ENCODE measurements at places on chromosomes 12 and 14.

DNA sequence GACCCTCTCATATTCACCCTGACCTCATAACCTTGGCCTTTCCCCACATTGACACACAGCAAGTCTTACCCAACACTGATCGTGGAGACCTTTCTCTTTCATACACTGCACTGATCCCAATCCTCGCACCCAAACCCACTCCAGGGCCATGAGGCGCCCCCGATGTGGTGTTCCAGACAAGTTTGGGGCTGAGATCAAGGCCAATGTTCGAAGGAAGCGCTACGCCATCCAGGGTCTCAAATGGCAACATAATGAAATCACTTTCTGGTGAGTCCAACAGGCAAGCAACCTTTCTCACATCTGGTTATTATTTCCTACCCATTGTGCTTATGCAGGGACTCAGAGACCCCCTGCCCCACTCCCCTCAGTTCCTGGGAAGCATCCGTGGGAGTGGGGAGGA lies 5.4 kb downstream of the MMP14 start:
- no peak for DNase-seq

DNA sequence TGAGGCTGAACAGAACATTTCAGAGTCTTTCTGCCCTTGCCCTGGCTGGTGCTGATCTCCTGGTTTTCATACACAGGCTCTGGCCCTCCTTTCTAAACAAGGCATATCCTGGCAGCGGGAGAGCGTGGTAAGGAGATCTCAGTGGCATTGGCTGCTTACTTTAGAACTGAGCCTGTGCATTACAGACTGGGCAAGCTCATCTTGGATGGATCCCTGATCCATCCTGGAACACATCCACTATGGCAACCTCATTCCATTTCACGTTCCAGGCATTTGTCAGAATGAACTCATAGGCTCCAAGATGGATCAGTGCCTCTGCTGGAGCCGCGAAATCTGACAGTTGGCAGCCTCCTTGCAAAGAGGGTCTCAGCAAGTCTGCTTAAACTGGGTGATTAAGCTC lies 224.5 kb upstream of the PELI2 start:
- DNase-seq = no peak

GRCh38 chr12:76489737-76490136 lies 69.8 kb downstream of the OSBPL8 start:
- DNase-seq = peak; percentile 23

- DNase-seq = no peak
These were observed 11.1 kb upstream of the RERGL start for GRCh38 chr12:18101043-18101442.

GRCh38 chr14:32039401-32040030 lies 37.6 kb upstream of the ARHGAP5 start:
- DNase-seq = no peak

GRCh38 chr14:50040401-50040775 lies 76.0 kb downstream of the VCPKMT start:
- DNase-seq = peak; percentile 79

DNA sequence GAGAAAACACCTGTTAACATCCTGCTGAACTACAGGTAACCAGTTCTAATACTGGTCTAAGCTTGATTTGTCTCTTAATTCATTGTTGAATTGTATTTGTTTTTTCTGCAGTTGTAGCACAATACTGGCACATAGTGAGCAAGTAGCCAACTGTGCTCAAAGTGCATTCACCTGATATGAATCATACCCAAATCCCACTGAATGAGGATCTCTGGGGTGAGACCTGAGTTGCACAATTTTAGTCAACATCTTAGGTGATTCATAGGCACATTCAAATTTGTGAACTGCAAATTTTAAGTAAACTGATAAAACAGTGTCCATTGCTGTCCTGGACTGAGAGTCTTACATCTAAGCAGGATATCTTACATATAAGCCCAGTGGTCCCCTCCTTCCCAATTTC lies 12.8 kb downstream of the KCNC2 start:
- no peak for DNase-seq

DNA sequence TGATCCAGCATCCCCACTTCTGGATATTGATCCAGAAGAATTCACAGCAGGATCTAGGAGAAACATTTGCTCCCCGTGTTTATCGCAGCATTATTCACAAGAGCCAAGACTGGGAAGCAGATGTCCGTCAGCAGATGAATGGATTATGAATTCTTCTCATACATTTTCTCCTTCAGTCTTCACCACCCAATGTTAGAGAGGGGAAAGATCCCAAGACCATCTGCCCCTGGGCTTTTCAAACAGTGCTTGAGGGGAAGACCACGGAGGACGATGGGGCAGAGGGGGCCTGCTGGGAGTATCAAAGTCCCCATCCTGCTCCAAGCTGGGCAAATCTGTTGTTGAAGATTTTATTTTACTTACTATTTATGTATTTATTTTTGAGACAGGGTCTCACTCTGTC lies 41.1 kb downstream of the SERPINA3 start:
- DNase-seq = no peak

DNA sequence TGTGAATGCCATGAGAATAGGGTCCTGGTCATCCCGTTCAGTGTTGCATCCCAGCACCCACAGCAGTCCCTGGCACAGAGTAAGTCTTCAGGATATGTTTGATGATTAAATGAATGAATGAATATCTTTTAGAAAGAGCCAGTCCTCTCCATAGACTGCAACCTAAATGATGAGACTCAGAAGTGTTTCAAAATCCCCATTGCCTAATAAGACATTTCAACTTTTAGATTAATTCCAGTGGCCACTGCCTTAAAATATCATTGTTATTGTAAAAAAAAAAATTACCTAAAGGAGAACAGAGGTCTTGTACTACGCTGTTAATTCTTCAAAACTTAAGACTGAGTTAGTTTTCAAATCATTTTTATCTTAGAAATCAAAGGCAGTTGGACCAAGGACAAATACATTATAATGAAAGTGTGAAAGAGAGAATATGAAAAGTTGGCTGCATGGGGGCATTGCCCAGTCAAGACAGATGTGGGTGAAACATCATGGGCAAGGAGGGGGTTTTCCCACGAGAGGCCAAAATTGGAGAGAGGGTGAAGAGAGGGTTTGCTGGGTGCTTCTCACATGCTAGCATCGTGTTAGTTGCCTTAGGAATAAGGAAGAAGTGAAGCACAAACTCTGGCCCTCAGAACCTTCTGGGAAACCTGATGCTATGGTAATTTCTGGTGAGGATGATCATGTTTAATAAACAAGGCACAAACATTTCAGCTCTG lies 26.3 kb upstream of the CPM start:
- DNase-seq = no peak

DNA sequence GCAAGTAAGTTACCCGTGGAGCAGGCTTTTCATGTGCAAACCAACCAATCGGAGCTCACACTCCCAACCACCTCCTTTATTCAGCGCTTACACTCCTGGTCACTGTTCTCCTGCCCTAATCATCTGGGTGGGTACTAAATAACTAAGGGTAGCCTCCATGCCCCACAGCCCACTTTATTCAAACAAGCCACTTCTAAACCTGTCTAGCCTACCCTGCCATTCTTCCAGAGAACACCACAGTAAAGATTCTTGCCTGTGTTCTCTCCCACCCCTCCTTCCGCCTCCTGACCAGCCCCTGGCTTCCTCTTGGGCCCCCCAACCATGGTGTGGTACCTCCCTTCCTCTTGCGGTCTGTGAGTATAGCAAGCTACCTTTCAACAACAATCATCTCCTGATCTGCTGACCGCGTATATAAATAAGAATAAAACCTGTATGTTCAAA lies 581.9 kb downstream of the VRK1 start:
- no peak for DNase-seq

- DNase-seq = no peak
These were observed 29.9 kb upstream of the LRTM2 start for GRCh38 chr12:1790444-1790843.

- no peak for DNase-seq
These were observed 62.4 kb upstream of the ACSS3 start for GRCh38 chr12:81015510-81015909.

DNA sequence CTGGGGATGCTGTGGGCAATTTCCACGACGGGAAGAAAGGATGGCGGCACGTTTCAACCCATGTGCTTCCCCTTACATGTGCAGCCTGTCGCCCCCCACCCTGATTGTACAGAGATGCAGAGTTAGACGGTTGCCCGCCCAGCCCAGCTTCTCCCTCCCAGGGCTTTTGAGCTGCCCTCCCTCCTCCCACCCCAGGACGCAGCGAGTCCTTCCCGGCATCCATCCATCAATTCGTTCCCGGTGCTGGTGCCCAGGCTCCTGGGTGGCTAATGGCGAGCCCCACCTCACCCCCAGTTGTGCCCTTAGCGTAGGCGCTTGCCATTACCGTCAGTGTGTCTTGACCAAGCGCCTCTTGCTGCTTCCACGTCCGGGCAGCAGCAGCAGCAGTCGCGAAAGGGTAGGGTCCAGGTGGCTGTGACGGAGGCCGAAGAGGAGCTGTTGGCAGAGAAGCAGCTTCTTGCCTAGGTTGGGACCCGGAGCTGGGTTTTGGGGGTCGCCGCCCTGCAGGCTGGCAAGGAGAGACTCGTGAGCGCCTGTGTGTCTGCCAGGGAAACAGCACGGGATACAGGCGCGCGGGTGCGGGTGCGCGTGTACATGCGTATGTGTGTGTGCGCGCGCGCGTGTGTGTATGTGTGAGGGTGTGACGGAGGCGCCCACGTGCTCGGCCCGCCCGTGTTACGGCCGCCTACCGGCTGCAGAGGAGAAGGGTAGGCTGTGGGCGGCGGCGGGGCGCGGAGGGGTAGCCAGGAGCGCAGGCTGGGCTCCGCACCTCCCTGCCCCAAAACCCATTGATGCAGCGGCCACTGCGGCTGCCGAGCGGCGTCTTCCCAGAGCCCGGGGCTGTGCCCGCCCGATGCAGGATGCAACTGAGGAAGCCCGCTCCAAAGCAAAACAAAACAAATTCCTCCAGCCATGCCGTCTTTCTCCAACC lies at the start of gene SLC6A15:
TSS of gene SLC6A15 (minus strand) at position 602 of the 931 bp plus-strand sequence. CDS start 20,679 bp downstream, outside the sequence.
- DNase-seq = peak; percentile 56

DNA sequence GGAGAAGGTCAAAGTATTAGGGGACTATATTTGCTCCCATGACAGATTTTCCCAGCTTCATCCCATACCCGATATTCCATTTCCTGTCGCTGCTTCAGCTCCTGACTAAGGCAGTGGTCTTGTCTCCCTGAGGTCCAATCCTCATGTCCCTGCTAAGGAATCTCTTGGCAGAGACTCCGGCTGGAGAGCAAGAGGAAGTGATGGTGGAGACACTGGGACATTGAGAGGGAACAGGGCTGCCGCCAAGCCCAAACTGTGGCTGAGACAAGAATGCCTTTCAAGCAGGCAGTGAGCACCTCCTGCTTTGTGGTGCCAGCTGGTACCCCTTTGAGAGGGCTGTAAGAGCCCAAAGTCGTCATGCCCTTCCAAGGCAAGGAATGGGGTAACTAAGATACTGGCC lies 5.5 kb downstream of the SP7 start:
- DNase-seq = no peak

DNA sequence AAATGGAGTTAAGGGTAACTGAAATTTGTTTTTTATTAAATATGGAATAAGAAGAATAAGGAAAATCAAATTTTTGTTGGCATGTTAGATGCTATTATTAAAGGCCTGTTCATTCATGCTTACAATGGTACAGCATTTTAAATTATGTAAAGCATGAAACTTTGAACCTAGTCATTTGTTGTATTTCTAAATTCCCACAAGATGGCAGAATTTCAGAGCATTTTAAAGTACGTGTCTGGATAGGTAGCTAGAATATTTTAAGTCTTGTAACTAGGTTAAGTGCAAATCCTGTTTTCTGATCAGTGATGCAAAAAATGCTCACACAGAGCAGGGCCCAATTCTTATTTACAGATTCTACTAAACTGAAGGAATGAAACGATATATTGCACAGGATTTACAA lies 585.6 kb upstream of the MIS18BP1 start:
- peak; percentile 18 for DNase-seq

DNA sequence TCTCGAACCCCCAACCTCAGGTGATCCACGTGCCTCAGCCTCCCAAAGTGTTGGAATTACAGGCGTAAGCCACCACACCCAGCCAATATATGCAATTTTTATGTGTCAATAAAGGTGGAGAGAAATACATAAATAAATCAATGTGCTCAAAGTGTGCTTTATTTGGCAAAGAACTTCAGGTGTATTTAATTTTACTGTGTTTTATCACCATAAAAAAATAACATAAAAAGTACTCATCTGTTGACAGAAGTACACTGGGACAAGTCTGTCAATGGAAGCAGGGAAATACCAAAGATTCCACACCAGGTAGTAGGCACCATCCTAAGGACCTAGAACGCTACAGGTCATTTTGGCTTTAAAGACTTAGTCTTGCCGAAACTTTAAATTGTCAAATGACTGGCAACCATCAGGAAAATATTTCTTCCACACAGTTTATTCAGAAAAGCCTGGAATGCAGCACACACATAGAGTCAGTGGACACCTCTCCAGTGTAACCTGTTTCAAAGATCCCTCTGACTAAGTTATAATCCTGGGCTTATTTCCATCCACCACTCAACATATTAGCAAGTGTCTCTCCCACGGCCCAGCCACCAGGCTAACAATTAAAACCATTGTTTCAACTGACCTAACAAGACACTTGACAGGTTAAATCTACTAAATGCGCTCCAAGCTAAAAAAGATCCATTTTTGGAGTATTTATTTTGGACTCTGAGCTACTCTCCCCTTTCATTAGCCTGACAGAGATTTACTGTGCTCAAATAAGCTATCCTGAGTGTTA lies 4.2 kb downstream of the ERO1A start:
- no peak for DNase-seq

DNA sequence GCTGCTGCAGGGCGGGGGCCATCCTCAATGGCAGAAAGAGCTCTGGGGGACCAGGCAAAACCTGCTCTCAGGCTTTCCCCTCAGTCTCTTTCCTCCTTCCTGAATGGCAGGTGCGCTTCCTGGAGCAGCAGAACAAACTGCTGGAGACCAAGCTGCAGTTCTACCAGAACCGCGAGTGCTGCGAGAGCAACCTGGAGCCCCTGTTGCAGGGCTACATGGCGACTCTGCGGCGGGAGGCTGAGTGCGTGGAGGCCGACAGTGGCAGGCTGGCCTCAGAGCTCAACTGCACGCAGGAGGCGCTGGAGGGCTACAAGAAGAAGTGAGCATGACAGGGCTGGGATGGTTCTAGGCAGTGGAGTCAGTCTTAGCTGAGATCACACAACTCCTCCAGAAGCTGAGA lies 22.9 kb upstream of the KRT83 start:
- peak; percentile 2 for DNase-seq

DNA sequence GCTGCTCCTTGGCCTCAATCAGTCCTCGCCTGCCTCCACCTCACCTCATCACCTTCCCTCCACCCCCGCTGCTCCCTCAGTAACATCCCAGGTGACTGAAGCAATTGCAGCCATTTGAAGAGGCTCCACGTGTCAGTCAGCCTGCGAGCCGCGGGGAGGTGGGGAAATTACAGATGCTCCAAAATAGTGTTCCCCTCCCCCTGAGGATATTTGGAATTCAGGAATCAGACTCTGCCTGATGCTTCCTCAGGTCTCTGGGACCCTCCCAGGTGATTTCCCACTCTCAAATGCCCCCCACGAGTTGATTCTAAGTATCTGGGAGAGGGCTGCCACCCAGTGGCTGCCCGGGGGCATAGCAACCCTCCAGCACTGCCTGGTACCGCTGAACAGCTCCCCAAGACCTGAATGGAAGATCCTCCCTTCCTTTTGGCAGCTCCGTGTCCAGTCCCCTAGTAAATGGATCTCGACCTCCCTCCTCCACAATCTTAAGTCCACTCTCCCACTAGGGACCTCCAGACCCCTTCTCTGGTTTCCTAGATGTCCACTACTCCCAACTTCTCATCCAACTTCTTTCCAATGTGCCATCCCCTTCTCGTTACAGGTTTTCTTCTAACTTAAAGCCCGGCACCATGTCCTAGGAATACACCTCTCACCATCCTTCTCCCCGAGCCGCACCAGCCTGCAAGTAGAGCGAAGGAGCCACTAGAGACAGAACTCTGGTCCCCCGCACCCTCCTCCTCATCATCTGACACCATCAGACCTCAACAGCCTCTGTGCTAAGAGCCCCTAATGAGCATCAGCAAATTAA lies 1.4 kb upstream of the ASIC1 start:
- DNase-seq = peak; percentile 48
